ENCODE measurements at places on chromosomes 1 and 21.

DNA sequence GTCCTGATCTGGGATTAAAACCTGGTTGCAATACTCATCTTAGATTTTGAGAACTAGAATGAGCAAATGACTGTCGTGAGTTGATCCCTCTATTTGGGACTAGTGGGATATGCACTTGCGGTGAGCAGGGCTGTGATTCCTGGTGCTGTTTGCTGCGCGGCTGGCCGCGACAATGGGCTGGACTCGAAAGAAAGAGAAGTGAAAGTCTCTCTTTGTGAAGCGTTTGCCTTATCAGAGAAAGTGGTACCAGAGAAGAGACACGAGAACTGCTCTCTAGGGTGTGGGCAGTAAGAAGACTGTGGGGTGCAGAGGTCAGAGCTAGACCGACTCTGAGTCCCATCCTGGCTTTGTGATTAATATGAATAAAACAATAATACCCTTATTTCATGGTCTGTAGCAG is 8.6 kb downstream of the ST6GALNAC3 start:
- DNase-seq, result no peak

DNA sequence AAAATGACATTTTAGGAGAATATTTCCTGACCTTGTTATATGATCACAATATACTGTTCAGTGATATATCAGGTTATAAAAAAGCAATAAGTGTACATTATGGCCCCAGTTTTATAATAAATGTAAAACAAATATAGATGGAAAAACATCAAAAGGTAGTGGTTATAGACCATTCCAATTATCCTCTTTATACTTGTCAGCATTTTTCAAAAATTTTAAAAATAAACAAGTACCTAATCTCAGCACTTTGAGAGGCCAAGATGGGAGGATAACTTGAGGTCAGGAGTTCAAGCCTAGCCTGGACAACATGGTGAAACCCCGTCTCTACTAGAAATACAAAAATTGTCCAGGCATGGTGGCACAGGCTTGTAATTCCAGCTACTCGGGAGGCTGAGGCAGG is 69.6 kb upstream of the B3GALNT2 start:
- no peak for DNase-seq

- DNase-seq, result peak; percentile 37
These were observed 129.8 kb downstream of the CYYR1 start for GRCh38 chr21:26443291-26443690.

- no peak for DNase-seq
These were observed 115.7 kb downstream of the RGL1 start for GRCh38 chr1:183920651-183921050.

DNA sequence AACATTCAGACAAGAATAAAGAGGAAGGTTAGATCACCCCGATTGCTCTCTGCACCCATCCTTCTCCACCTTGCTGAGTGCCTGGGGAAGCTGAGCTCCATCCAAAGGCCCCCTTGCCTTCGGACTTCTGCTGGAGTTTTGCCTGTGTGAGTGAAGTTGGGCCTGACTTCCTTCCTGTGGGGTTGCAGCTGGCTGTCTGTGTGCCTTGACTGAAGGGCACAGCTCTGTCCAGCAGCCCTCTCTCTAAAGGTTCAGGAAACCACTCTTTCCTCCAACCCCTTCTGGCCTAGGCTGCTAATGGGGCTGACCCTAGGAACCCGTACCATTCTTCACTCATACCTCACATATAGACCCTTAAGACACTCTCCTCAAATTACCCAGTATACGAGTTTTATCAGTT is 173.4 kb upstream of the HMCN1 start:
- no peak for DNase-seq

GRCh38 chr21:33317786-33318486 is 6.8 kb upstream of the IFNAR1 start:
- DNase-seq, result no peak

DNA sequence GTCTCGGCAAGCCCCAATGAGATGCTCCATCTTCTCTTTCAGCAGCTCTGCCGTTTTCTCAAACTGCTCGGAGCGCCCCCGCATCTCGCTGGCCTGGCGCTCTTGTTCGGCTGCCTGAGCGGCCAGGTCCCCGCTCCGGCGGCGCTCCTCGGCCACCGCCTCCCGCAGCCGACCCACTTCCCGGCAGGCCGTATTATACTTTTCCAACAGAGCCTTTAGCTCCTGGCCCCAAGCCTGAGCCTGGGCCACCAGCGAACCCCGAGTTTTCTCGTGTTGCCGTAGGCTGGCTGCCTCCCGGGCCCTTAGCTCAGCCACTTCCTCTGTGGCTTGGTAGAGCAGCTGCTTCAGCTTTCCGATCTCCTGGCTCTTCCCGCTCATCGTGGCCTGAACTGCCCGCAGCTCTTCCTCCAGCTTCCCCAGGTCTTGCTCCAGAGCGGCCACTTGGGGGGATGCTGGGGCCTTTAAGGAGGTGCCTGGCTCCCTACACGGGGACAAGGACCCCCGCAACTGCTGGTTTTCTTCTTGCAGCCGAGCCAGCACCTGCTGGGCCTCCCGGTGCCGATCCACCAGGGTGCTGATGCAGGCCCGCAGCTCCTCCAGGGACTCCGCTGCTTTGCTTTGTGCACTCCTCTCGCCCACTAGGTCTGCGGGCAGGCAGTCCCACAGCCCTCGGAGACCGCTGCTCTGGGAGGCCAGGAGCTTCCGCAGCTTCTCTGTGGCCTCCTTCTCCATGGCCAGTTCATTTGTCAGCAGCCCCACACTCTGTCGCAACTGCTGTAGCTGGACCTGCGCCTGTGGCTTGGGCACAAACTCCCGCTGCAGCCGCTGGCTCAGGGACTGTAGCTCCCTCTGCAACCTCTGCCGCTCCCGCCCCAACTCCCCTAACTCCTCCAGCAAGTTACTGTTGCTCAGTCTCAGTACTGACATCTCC is 13.4 kb upstream of the PIAS3 start:
- peak; percentile 61 for DNase-seq

GRCh38 chr1:2024887-2025286 is 5.7 kb downstream of the GABRD start:
- no peak for DNase-seq

- no peak for DNase-seq
These were observed 42.2 kb downstream of the KCNK1 start for GRCh38 chr1:233656032-233656635.

DNA sequence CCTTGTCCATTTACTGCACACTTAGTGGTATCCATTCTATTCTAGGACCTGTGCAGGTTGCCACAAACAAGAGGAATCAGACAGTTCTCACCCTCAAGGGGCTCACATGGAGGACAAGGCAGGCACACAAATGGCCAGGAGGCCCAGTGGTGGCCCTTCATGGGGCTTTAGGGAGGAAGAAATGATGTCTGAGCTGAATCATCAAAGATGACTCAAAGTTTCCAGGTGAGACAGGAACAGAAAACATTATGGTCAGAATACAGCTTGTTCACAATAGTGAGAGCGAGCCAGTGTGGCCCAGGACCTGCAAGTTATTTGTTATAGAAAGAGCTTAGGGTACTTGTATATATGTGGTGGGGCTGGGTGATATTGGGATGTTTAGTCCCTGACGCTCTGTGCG is 26.4 kb downstream of the SHISAL2A start:
- no peak for DNase-seq

GRCh38 chr1:15786581-15786980 is 20.9 kb downstream of the UQCRHL start:
- DNase-seq, result peak; percentile 73

DNA sequence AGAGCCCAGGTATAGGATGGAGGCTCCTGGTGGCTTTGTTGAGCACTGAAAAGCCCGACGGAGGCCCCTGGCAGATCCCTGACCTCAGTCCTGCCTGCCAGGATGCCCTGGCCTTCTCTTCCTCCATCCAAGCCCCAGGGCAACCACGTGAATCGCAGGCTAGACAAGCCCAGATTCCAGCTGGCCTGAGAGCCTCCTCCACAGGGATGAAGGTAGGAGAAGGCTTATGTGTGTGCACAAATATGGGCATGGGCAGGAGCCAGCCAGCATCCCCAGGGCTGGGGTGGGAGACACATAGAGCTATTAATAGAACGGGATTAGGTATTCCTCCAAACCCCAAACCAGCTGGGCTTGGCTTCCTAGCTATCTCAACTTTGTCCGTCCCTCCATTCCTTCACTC is 4.0 kb upstream of the EXTL1 start:
- peak; percentile 91 for DNase-seq

DNA sequence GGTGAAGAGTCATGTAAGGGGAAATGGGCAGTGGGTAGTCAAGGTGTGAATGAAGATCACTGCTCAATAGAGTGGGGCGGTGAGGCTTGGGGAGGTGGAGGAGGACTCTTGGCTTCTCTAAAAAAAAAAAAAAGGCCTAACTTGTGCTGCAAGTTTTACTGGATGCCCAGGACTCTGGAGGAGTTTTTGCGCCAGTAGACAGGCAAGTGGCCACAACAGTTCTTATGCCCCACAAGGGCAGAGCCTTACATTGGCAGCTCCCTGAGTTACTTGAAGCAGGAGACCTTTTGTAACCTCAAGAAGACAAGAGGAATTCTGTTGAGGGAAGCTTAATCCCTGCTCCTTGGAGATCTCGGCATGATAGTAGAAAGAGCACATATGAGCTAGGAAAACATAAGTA is 54.9 kb upstream of the PPP2R5A start:
- no peak for DNase-seq

- no peak for DNase-seq
These were observed 50.0 kb downstream of the SH3GLB1 start for GRCh38 chr1:86754265-86754974.

DNA sequence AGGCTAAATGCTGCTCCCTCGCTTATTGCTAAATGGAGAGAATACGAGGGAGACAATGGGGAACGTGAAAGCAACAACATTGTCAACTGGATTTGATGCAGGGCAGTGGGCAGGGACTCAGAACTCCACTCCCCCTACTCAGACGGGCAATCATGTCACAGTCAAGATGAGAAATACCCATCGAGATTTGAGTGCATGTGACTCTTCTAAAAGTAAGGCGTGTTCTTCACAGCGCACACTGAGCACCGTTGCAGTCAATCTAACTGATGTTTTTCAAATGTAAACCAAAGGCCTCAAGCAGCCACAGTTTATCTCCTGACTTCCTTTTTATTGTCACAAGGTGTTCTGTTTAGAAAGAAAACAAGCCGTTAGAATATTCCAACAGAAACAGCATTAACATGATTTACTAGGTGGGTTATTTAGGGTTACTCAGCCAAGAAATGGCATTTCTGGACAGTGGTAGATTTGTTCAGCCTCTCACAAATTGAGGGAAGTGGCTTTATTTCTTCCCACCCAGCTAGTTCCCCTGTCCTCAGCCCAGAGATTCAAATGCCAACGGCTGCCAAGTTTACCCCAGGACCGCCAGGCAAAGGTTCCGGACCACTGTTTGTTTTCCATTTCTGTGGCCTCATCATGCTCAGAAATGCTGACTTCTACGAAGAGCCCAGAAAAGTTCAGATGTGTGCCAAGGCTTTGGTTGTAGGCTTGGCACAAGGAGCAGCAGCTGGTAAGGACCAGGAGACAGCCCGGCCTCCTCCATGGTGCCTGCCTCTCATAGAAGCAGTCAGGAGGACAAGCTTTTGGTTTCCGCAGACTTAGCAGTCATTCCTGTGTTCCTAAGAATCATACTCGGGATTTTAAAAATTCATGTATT is 171.4 kb downstream of the KIF26B start:
- no peak for DNase-seq

- DNase-seq, result no peak
These were observed 88.7 kb upstream of the IRF2BP2 start for GRCh38 chr1:234698686-234699085.

DNA sequence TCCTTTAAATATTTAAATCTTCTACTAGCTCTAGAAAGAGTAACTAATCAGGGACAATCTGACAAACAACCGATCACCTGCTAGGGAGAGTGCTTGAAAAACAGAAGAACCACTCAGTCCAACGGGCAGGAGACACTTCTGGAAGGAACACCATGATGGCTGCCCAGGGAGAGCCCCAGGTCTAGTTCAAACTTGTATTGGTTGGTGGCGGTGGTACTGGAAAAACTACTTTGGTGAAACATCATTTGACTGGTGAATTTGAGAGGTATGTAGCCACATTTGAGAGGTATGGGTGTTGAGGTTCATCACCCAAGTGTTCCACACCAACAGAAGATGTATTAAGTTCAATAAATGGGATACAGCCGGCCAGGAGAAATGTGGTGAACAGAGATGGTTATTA is 4.8 kb upstream of the WDR47 start:
- DNase-seq, result no peak

DNA sequence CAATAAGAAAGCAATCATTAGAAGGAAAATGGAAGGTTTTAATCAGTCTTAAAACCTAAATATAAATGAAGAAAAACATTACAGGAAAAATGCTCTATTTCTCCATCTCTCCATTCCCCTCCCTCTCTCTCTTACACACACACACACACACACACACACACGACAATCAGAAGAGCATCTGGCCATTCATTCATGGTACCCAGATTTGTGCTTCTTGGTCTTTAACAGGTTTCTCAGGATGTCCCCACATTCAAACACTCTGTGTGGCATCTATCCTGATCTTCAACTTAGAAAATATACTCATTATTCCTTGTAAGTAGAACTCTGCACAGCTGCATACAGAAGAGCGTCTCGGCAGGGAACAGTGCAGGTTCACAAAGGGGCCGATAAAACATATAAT is 779 bp downstream of the LRRC40 start:
- no peak for DNase-seq

DNA sequence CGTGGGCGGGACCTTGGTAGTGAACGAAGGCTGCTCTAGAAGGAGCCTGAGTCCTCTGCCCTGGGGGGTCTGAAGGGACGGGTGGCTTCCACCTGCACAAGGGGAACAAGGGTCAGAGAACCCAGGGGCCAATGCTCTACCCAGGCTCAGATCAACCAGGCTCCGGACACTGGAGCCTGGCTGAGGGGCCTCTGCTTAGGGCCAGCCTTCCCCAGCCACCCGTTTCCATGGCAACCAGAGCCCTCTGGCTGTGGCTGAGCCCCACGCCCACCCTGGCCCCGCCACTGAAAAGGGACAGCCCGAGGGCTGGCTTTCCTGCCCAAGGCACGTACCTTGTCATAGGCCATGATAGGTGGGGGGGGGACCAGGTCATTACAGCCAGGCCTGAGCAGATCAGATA is 724.6 kb downstream of the PTPRU start:
- no peak for DNase-seq

GRCh38 chr1:14112613-14113012 is 412.6 kb downstream of the PRDM2 start:
- no peak for DNase-seq

Measured in EH (cell line).